GM23248 (cell line): ENCODE measurements at places on chromosomes 6 and 20. TPM values are rescaled to one million over a fixed set of nuclear protein-coding genes. Genes with fewer than 3 reads are reported as not detected.

Gene COL20A1
- total RNA-seq: not detected in 2 replicates

DNA sequence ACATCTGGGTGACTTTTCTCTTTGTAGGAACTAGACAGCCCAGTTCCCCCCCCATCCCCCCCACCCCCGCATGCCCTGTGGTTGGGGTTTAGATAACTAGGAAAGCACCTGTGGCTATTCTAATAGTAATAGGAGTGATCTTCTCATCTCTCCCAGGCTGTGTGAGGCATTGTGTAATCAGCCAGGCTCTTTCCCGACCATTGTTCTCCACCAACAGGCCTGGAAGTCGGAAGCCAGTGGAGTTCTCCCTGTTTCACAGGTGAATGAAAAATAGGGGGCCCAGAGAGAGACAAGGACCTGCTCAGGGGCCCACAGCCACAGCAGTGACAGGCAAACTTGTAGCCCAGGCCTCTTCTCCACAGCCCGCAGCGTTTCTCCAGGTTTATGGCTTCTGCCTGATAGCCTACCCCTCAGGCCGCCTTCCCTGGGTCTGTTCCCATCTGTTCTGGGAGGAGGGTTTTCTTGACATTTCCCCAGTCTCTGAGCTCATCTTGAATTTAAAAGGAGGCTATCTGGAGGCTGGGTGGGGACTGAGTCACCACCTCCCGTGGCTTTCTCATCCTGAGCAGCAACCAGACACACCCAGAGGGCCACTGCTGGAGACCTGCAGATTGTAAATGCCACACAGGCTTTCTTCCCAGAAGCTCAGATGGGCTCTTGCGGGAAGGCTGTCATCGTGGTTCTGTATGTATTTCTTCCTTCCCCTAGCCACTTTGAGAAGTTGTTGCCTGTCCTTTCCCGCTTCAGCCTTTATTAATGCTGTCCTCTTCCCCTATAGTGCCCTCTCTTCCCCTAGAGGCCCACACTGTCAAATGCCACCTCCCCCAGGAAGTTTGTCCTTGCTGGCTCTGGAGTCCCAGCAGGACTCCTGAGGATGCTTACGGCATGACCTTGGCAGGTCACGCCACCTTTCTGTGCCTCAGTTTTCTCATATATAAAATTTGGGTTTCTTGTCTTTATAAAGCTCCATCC is 75.9 kb upstream of the MYL9 start:
- peak; percentile 97 for DNase-seq

GRCh38 chr6:32785781-32786533 is 22.6 kb upstream of the HLA-DQB2 start:
- peak; percentile 63 for DNase-seq

DNA sequence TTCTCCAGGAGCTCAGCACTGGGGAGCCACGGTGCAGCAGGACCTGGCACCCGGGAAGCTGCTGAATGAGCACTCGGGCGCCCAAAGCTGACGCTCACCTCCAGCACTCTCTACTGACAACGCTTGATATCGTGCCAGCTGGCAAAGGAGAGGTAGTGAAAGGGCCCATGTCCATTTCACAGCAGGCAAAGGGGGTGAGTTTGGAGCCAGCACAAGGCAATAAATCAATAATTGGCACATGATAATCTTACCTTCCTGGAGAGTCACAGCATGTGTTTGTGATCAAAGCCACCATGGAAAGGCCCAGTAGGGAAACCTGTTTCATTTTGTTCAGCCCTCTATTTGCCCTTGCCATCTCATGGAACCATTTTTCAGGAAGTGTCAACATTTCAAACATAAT is 23.3 kb upstream of the SMIM26 start:
- no peak for DNase-seq

Gene DSTN
- 338 and 360 TPM in 2 replicates for total RNA-seq

- DNase-seq: no peak
Observed at GRCh38 chr6:2911171-2911570, 8.1 kb upstream of the SERPINB9 start.

DNA sequence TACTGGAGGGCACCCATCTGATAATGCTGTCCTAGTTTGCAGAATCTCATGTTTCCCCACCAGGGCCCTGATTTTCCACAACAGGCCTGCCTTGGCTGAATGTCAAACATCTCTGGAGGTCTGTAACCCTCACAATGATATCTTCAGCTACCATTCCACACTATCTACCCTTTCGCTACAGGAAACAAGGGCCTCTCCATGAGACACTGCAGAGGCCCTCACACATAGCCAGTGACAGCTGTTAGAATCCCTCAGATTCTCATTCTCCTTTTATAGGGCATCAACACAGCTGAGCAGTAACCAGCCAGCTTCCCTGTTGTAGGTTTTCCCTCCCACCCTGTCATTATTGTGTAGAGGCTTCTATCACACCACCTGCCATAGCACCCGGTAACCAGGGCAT is 29.6 kb upstream of the MICB start:
- no peak for DNase-seq

- DNase-seq: no peak
Observed at GRCh38 chr20:112396-112795, 24.9 kb downstream of the DEFB125 start.

- peak; percentile 34 for DNase-seq
Observed at GRCh38 chr20:41786158-41786557, 168.0 kb upstream of the CHD6 start.

- no peak for DNase-seq
Observed at GRCh38 chr6:168362276-168362990, 42.9 kb upstream of the DACT2 start.
